Stimulated activated CD8-positive, alpha-beta memory T cell treated with anti-CD3 and anti-CD28 coated beads, Interleukin-4, amount 100 ng/mL, for 1 hour (primary cell): ENCODE measurements at places on chromosomes 6 and 20.

DNA sequence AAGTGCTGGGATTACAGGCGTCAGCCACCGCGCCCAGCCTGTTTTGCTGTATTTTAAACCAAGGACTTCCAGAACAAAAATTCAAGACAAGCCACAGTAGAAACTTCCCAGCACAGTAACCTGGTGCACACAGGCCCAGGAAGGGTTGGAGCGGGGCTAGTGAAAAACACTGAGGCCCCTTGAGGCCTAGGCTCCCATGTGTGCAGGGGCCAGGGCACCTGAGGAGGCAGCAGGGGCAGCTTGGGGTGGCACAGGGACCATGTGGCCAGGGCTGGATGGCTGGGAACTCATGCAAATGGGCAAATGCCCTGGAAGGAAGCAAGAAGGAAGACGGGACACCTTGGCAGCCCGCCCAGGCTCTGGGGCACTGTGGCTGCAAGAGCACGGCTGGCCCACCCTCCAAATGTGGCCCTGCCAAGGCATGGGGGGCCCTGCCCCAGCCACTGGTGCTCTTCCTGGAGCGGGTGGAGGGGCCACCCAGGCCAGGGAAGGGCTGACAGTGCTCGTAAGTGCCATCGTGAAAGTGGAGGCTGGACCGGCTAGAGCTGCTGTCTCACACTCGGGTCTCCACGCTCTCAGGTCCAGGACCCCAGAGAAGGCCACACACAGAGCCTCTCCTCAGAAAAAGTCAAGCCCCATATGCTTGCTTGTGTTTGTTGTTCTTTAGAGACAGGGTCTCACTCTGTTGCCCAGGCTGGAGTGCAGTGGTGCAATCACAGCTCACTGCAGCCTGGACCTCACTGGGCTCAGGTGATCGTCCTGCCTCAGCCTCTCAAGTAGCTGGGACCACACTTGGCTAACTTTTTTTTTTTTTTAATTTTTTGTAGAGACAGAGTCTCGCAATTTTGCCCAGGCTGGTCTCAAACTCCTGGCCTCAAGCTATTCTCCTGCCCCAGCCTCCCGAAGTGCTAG lies 10.3 kb downstream of the SLC2A4RG start:
- DNase-seq: no peak

- no peak for DNase-seq
Measured at GRCh38 chr20:24584538-24585356, 115.3 kb downstream of the SYNDIG1 start.

GRCh38 chr6:80725156-80725930 lies 618.9 kb downstream of the BCKDHB start:
- no peak for DNase-seq

DNA sequence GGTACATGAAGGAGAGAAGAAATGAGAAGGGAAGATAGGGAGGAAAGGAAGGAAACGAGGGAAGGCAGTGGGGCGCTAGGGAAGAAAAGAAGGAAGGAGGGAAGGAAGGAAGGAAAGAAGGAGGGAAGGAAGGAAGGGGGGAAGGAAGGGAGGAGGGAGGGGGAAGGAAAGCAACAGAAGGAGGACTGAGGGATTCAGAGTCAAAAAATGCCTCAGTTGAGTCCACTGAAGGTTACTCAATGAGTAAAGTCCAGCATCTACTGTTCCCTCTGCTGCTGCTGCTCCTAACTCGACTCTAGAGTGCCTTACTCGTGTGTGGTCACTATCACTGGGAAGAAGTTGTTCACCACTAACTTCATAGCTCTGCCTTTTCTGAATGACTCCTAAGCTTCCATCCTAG lies 33.8 kb downstream of the PHACTR1 start:
- DNase-seq: no peak

- no peak for DNase-seq
Measured at GRCh38 chr6:135018941-135019340, 35.7 kb downstream of the HBS1L start.

DNA sequence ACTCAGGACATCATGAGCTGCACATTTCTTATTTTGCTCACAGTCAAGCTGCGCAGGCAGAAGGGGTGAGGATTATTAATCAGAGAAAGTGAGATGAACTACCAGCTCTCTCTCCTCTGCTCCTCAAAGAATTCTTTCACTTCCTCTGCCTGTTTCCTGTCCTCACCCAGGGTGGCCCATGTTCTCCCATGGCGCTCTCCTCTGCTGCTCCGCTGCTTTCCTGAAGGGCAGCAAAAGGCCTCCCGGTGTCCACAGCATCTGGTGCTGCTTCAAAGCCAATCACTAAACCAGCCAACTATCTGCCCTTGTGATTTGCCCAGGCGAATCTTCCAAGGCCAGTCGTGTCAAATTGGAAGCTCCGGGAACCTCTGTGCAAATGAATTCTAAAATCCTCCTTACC lies 324.2 kb downstream of the TPBG start:
- no peak for DNase-seq

GRCh38 chr6:146357578-146358430 lies 185.8 kb upstream of the RAB32 start:
- no peak for DNase-seq
